ENCODE measurements at places on chromosomes 12 and 14.
A peak's percentile ranks its signal among the peaks of the same experiment; 100 is the strongest.

DNA sequence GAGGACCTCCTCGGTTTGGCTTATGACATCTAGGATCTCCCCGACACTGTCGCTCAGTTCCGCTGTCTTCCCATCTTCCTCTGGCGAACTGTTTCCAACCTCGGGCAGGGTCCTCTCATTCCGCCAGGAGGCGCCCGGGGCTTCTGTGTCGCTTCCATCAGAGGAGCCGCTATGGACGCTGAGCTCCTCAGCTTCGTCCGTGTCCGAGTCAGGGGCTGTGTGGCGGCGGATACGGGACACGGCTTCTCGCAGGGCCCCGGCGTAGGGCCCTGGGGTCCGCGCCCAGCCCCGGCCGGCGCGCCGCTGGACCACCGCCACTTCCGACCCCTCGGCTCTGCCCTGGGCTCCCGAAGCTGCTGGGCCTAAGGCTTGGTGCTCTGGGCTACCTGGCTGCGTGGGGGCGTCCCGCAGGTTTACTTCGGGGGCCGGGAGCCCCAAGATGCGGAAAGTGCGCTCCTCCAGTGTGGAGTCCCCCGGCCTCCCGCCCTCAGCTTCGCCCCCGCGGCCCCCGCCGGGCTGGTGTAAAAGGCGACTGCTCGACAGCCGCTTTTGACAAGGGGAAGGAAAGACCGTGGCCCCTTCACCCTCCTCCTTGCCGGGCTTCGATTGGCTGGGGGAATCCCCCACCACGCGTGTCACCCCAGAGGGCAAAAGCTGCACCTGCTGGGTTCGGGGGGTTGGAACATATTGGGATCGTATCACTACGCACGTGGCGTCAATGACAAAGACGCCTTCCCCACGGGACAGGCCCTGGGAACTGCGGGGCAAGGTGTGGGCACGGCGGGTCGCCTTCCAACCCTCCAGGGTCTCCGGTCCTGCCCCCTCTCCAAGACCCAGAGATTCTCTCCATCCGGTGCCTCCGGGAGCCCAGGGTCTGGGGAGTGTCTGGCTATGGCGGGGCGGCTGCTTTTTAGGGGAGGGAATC, 2.1 kb downstream of the DDN start:
- DNase-seq: peak; percentile 60

DNA sequence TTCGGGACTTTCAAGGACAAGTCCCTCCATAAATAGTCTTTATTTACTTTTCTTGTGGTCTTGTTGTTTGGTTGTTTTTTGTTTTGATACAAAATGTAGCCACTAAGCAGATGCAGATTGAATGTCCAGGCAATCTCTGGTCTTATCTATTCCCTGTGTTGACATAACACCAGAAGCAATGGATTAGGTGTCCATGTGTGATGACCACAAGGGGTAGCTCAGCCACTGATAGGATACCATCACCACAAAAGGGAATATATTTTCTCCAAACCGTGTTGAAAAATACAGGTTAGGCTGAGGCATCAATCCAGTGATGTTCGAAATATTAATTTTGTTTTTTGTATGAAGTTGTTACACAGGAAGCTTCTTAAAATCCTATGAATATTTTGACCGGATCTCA, 196.3 kb downstream of the EPS8 start:
- DNase-seq: no peak

DNA sequence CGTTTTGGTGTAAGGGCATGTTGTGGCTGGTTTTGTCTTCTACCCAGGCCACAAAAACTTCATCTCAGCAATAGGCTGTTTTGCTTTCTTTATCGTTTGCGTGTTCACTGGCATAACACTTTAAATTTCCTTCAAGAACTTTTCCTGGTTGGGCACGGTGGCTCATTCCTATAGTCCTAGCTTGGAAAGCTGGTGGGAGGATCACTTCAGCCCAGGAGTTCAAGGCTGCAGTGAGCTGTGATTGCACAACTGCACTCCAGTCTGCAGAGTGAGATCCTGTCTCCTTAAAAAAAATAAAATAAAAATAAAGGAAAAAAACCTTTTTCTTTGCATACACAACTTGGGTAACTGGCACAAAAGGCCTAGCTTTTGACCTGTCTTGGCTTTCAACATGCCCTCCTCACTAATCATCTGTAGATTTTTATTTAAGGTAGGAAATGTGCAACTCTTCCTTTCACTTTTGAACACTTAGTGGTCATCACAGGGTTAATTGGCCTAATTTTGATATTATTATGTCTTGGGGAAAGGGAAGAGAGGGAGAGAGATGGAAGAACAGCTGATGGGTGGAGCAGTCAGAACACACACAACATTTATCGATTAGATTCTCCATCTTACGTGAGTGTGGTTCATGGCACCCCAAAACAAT, 78.9 kb upstream of the PSMA6 start:
- no peak for DNase-seq

DNA sequence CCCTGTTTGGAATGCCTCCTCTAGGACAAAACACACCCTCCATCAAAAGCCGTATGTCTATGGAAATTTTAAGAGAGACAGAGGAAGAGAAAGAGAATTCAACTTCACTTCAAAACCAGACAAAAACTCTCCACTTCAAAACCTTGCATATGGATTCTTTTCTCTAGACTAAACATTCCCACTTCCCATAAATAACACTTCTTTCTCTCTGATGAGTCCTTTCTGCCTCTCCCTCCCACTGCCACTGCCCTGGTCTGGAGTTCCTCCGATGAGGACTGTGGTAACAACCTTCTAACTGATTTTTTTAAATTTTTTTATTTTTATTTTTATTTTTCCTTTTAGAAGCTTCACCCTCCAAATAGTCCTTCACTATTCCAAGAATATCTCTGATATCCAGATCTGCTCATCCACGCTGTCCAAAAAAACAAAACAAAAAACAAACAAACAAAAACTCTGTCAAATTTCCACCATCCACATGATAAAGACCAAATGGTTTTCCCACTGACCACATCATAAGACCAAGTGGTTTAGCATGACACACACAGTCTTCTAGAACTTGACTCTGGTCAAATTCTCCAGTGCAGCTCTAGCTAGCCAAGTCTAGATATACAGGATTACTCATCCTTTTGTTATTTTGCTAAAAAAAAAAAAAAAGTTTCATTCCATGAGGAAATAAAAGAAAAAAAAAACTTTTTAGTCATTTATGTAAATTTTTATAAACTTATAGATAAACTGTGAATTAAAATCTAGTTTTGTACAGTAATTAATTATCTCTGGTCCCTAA, 256.0 kb downstream of the PPFIA2 start:
- no peak for DNase-seq

DNA sequence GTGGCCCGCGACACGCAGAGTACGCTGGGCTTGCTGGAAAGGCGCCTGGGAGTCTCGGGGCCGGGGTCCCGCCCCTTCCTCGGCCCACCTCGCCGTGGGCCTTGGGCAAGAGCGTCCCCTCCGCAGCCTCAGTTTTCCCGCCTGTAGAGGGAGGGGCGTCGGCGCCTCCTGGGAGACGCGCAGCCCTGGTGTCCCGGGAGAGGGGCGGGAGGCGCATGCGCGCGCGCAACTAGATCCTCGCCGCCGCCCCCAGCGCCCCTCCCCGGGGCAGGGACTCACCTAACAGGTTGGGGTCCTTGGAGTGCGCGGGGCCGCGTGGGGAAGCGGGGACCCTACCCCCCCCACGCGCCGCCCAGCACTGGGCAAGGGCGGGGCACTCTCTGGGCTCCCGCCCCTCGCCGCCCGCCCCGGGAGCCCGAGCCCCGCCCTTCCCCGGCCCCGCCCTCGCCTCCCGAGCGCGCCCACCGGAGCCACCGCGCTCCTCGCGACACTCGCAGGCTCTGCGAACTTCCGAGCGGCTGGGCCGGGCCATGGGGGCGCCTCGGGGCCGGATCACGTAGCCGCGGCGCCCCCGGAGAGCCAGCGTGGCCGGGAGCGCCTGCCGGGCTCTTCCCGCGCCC, at the start of gene KIF26A:
Gene KIF26A (plus strand): TSS at position 490 of the 620 bp plus-strand sequence. CDS start 136 bp downstream, outside the sequence.
- peak; percentile 15 for DNase-seq

DNA sequence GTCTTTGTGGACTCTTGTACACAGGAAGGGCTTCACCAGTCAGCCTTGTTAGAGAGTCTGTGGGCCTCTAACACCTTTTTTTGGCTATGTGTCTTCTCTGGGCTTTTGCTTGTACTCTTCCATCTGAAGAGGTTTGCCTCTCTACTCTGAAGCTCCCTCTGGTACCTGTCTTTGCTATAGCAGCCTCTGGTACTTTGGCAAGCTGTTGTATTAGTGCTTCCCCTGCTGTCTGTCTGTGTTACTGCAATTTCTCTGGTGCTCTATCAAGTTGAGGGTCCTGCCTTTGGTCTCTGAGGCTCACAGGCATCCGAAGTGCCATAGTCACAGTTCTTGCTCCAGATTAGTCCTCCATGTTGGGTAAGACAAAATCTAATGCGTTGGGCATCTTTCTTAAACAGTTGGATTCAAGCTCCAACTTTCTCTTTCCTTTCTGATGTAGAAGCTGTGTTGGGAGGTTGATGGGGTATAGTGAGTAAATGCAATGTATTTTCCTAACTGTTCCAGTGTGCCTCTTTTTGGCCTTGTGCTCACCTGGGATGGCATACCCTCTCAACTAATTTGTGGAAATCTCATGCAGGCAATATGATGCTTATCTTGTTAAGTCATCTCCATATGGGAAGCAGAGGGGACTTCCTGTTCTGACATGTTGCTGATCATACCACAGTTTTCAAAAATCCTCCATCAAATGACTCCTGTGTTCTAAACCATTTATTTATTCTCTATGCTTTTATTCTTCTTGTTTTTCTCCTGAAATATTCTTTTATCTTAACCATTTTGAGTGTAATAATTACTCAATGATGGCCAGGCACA, 88.8 kb downstream of the ATF7IP start:
- peak; percentile 54 for DNase-seq

DNA sequence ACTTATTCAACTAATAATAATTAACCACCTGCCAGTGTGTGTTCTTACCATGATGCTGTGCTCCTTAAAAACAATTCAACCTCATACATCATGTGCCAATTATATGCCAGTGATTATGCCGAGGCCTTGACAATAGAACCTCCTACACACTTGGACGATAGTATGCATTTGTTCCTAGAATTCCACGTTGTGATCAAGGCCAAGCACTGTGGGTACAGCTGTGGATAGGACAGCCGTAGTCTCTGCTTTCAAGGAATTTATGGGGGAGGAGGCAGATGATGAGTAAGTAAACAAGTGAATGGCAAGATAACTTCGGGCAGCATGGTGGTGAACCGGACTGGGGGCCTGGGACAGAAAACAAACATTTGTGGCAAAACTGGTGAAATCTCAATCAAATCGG, 18.0 kb upstream of the MYO1H start:
- DNase-seq: no peak

DNA sequence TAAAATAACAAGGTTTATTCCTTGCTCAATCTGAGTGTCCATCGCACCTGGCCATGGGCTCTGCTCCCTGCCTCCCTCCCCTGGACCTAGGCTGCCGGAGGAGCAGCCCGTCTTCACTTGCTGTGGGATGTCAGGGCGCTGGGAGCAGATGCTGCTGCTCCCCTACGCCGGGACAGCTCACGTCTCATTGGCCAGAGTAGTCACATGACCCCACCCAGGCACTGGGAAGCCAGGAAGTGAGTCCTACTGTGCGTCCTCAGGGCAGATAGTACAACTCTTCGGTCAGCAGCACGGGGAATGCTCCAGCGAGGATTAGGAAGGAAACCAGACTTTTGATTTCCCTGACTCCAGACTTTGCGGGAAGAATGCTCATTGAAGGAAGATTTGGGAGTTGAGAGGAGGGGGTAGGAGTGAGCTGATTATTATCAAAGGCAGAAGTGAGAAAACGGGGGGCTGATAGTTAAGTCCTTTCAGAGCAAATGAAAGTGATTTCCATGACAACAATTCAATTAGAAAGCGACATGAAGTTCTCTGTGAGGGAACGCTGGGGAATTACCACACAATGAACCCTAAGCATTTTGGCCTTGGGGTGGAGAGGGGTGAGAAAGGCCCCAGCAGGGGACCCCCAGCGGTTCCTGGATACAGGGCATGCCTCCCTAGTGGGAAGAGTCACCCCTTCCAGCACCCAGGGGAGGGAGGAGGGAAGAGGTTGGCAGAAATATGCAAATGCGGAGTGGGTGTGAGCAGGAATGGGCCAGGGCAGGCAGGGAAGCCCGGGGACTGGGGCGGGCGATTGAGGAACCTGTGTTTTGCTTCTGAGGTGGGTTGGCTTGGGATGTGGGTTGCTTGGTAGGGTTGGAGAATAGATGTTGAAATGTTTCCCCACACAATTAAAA, 215.5 kb downstream of the AACS start:
- DNase-seq: no peak

- no peak for DNase-seq
Observed at GRCh38 chr12:69163681-69164362, 75.5 kb upstream of the CPSF6 start.

DNA sequence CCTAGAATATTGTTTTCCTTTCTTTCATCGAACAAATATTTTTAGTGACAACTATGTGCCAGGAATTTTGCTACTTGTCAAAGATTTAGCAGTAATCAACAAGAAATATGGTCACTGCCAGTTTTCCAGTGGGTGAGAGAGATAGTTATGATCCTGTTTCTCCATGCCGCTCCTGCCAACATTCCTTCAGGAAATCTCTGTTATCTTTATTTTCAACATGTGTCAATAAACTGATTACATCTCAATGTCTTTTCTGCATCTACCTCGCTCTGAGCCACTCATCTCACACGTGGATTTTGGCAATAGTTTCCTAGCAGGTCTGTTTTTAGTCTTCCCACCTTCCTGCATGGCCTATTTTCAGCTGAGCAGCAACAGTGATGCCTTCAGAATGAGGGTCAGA, 650.0 kb upstream of the STXBP6 start:
- no peak for DNase-seq
